Suppressor macrophage treated with lipopolysaccharide for 4 hours (primary cell): ENCODE measurements at places on chromosomes 4 and X.

DNA sequence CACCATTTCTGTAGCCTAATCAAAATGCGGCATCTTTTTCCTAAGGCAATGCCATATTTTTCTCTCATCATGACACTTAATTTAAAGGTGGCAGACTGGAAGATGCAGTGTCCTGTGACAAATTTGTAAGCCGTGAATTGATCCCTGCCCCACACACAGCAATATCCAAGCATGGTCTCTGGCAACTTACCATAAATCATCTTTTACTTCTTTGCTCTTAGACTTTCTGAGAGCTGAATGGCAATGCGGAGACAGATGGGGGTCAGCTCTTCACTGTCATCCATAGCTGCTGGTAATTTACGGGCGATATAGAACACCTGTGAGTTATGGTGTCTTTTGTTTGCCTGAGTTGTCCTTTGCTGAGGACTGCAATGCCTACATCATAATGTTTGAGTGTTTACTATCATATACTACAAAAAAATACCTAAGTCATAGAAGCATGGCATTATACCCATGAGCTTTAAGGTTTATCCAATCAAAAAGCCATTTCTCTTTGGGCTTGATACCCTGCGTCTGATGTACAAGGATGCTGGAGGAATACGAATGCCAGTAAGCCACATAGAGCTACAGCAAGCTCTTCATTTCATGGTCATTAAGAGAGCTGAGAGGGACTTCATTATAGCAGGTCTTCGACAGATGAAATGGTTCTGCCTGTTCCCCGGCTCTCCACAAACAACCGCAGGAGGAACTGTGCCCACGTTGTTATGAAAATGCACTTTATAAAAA is 148.1 kb downstream of the TRIML1 start:
- DNase-seq, result no peak

- DNase-seq, result no peak
These were observed 128.3 kb upstream of the EPHA5 start for GRCh38 chr4:65798498-65799127.

GRCh38 chr4:64068096-64068495 is 341.2 kb downstream of the TECRL start:
- no peak for DNase-seq

- no peak for DNase-seq
These were observed 169.3 kb downstream of the GC start for GRCh38 chr4:71614621-71615020.

DNA sequence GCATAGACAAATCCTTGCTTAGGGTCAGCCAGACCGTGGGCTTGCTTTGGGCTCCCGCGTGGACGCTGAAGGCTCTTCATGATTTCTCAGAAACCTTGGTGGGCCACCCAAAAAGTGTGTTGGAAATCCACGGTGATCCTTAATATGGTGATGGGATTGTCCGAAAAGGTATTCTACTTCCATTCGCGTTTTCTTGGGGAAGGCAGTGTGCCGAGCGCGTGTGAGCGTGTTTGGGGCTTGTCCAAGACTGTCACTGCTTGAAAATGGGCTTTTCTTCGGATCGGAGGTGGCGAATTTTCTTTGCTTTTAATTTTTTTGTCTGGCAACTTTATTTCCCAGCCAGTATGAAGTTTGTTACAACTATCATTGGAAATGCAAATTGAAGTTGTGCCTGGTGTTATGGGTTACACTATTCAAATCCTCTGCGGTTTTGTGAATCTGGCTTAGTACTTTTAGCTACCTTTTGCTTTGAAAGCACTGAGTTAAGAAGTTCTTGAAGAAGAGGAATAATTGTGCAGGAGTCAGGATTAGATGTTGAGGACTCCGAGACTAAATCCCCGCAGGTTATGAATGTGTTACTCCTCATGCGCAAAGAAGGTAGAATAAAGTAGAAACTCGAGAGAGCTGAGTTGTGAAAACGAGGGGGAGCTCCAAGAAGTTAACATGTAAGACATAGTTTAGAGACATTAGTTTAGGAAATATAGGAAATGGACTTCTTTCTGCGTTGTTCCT is 3.2 kb downstream of the SPRY1 start:
- no peak for DNase-seq

DNA sequence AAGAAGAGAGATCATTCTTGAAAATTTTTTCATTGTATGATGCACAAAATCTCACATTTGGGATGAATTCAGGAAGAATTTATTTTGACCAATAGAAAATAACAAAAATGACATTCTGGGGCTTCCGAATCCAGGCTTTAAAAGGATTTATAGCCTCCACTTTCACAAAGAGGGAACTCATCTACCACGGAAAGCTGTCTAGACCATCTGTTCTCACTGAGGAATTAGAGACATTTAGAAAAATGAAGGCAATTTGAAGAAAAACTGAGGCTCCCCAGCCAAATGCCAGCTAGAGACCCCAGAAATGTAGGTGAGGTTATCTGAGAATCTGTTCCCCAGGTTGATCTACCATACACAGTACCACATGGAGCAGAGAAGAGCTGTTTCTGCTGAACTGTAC is 464.3 kb downstream of the TMA16 start:
- DNase-seq, result no peak

DNA sequence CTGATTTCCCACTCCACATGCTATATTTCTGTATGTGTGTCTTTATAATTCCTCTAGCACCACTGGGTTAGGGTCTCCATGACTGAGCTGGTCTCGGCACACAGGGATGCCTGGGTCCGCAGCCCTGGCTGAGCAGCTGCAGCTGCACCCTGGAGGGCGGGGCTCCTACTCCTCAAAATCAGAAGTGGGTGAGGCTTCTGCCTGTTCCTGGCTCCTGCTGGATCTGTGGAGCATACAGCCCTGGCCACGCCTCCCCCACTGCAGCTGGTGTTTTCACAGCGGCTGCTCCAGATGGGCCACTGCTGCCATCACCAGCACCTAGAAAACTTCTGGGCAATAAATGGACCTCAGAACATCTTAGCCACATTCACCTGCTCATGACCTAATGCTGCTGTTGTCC is 30.9 kb downstream of the SPCS3 start:
- no peak for DNase-seq

GRCh38 chrX:43328358-43328946 is 327.6 kb upstream of the MAOA start:
- no peak for DNase-seq

DNA sequence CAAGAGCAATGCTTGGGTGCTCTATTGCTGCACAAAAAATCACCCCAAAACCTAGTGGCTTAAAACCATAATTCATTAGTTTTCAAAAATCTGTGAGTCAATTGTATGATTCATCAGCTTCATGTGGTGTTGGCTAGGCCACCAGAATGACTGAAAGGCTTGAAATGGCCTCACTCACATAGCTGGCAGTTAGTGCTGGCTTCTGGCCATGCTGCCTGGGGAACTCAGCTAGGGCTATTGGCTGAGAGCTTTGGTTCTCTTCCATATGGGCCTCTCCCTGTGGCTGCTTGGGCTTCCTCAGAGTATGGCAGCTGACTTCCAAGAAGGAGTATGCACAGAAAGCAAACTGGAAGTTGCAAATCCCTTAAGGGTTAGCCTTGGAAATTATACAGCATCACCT is 3.1 kb upstream of the MTMR1 start:
- DNase-seq, result peak; percentile 40

GRCh38 chr4:147101678-147102077 is 156.0 kb upstream of the TTC29 start:
- no peak for DNase-seq

- DNase-seq, result no peak
These were observed 496.5 kb upstream of the LCORL start for GRCh38 chr4:18518098-18518497.

DNA sequence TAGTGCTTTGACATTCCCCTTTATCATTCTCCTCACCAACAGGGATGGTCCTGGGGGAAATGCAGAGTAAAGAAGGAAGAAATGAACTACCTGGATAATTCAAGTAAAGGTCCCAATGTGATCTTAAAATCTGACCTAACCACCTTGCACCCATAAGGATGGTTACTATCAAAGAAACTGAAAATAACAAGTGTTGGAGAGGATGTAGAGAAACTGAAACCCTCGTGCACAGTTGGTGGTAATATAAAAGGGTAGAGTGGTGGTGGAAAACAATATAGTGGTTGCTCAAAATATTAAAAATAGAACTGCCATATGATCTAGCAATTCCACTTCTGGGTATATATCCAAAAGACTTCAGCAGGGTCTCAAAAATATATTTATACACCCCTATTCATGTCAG is 298.6 kb upstream of the PPARGC1A start:
- DNase-seq, result no peak

- no peak for DNase-seq
These were observed 7.6 kb downstream of the KLF3 start for GRCh38 chr4:38671592-38671940.

DNA sequence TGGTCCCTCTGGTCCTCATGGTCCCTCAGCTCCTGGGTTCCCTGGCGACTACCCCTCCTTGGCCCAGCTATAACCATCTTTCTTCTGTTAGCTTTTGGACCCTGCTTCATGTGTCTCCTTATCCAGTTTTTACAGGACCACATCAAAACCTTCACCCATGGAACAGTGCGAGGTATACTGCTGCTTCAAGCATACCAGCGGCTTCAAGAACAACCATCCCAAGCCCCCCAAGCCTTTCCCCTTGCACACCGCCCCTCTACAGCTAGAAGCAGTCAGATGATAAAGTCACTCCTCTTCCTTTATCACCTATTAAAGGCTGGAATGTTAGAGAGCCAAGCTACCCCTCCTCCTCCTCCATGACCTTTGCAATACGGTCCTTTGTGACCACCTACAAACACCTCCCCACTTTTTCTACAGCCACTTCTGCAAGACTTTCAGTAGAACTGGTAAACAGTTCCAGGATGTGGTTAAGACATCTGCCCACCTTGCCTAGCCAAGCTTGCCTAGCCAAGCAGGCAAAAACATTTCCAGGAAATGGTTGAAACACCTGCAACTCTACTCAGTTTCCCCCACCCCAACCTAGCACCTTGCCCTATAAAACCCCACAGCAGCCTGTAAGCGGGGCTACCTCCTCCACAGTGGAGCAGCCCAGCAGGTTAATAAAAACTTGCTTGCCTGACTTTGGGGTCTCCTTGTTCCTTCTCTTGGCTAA is 125.7 kb downstream of the ZC4H2 start:
- DNase-seq, result no peak

- DNase-seq, result no peak
These were observed 160.2 kb upstream of the GALNT7 start for GRCh38 chr4:173008436-173008835.

DNA sequence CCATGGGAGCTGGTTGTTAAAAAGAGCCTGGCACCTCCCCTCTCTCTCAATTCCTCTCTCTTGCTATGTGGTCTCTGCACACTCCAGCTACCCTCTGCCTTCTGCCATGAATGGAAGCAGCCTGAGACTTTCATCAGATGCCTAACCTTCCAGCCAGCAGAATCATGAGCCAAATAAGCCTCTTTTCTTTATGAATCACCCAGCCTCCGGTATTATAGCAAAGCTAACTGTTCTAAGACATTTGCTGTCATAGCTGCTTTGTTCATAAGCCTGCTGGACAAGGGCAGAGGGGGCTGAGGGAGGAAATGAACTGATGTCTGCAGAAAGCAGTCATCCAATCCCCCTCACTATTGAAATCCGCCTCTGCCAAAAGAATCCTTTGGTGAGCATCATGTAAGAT is 196.7 kb downstream of the ZNF330 start:
- no peak for DNase-seq

- no peak for DNase-seq
These were observed 170.9 kb downstream of the AFAP1 start for GRCh38 chr4:7768736-7769135.

DNA sequence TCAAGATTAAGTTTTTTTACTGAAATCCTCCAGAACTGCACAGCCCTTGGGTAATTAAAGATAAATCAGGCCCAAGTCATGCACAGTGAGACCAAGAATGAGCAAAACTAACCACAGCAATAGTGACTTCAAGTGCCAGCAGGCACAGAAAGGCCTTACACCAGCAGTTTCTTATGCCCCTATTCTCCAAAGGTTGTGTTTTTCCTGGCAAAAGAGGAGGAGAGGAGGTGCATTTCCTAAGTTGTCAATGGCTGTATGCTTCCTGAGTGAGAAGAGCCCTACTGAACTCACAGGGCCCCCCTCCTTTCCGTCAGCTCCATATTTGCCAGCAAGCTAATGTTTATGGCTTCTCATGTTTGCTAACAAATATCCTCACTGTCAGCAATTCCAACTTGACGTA is 418.7 kb upstream of the INTU start:
- no peak for DNase-seq

GRCh38 chrX:79100791-79101484 is 43.5 kb upstream of the GPR174 start:
- no peak for DNase-seq

- no peak for DNase-seq
These were observed 778.1 kb upstream of the SLIT2 start for GRCh38 chr4:19473569-19473968.

- DNase-seq, result no peak
These were observed 6.1 kb downstream of the TMA16 start for GRCh38 chr4:163500586-163500985.

DNA sequence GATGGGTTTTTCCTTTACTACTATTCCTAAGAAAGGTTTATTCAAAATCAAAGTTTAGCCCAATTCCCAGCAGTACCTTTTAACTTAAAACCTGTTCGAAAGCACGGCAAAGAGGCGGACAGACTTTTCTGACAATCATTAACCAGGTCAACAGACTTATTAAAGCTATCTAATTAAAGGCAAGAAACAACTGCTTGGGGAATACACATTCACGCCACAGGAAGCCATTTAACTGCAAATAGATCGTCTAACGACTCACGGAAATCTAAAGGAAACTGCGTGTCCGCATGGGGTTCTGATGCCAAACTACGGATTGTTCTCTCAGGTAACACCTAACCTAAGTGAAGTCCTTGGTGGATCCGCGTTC is 663 bp upstream of the USP53 start:
- DNase-seq, result no peak

DNA sequence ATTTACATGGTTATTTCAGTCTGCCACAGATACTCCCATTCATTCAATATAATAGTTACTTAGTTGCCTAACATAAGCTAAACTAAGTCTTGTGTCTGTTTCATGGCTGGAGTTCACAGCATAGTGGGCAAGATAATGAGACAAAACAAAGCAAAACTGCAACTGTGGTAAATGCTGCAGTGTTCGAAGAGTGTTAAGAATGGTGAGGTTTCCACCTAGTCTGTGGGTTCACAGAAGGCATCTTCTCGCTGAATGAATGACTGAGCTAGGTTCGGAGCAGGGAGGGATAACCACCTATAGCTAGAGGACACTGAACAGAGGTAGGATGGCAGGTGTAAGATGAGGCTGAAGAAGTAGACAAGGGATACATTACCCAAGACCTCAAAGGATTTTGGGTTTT is 171.0 kb downstream of the FBXW7 start:
- no peak for DNase-seq

GRCh38 chr4:7013175-7013574 is 30.0 kb upstream of the TADA2B start:
- DNase-seq, result no peak
